ENCODE measurements at places on chromosomes 2 and 18.

DNA sequence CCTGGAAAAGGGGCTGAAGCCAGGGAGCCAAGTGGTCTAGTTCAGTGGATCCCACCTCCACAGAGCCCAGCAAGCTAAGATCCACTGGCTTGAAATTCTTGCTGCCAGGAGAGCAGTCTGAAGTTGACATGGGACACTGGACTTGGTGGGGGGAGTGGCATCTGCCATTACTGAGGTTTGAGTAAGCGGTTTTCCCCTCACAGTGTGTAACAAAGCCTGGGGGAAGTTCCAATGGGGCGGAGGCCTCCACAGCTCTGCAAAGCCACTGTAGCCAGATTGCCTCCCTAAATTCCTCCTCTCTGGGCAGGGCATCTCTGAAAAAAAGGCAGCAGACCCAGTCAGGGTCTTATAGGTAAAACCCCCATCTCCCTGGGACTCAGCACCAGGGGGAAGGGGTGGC, 144.4 kb downstream of the PTPRM start:
- DNase-seq = no peak

- DNase-seq = no peak
Measured at GRCh38 chr18:73249030-73249429, 381.2 kb upstream of the NETO1 start.

DNA sequence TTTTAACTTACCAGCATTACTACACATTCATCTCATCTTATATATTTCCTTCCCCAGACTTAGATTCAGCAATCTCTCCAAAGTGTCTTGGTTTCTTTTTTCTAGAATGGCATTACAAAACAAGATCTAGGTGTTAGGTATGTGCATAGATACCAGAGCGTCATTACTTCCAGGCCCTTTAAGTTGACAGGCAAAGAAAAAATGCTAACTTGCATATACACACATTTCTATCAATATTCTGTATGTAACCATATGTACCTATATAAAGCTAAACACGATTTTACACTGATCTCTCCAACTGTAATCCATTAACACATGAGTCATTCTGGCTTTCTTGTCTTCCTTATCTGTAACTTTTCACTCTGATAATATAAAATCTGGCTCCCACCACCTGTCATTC, 503.8 kb upstream of the NRXN1 start:
- DNase-seq = no peak

DNA sequence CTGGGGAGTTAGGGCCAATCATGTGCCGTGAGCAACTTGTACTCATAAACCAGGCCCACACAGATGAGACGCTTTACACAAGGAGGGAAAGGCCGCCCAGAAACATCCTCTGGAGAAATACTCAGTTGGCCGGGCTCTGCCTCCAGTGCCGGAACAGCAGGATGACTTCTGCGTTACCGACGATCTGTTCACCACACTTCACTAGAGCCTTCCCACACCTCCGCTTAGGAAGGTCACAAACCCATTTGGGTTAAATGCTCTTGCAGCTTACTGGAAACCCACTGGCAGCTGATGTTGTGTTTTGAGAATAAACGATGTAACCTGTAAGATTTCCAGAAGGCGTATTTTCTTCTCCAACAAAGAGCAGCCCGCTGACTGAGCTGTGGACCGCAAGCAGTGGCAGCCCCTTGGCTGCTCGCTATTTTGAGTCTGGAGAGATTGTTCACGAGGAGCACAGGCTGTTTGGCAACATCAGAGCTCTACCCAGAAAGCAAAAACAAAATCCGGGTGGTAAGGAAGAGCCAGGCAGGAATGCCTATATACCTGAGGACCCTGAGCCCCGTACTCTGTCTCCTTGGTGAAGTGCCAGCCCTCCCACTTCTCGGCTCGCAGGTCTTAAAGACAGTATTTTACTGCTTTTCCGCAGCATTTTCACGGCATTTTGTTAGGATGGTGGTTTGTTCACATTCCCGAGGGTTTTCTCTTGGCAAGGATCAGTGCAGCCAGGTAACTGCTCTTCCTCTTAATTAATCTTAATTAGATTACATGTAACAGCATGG, 44.0 kb downstream of the COLEC12 start:
- DNase-seq = no peak

DNA sequence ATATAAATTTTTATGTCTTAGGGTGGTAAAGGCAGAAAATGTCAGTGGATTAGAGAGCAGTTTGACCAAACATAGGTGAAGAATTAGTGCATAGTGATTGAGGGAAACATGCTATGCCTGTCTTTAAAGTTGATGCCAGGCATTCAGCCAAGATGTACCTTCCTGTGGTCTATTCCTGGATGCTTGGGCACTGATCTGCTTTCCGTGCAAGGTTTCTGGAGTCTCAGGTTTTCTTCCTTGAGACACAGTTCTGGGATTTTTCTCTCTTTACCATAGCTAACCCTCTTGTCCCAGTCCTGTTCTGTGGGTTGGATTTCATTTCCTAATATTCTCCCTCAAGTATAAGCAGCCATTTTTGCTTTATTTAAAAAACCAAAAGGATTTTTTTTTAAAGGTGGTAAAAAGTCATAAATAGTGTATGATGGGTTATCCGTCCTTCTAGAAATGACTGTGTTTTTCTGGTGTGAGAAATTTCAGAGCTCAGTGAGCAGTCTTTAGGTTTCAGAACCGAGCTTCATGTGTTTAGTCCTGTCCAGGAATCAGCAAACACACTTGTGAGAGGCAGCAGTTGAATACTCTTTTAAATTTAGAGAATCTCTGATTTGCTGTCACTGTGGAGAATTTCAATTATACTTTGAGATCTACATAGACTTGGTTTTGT, 43.0 kb upstream of the CYBRD1 start:
- DNase-seq = no peak

GRCh38 chr2:10460366-10460796, 12.3 kb upstream of the ODC1 start:
- DNase-seq = no peak

DNA sequence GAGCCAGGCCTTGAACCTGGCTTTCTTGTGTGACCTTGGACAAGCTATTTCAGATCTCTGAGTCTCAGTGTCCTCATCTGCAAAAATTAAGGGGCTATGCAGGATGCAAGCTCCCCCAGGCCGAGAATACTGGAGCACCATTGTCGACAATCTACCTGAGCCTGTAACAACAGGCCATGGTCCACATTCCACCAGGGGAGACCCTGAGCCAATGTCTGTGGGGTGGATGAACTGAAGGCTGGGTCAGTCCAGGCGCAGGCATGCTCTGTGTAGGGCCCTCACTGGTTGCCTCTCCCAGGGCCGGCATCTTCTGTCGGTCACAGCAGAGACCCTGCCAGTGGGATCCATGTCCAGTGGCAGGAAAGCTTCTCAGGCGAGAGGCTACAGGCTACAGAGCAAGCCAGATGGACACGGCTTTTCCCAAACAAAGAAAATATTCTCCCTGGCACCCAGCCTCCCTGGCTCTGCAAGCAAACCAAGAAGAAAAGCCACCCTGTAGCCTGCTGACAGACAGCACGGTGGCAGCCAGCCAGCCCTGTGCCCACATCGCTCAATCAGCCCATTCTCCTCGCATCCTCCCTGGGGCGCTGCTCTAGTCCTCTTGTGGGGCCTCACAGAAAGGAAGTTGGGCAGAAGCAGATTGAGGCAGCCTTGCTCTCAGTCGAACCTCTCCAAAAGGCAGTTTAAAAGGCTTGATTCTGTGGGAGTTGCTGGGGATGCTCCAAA, 48.7 kb upstream of the FZD7 start:
- DNase-seq = no peak

DNA sequence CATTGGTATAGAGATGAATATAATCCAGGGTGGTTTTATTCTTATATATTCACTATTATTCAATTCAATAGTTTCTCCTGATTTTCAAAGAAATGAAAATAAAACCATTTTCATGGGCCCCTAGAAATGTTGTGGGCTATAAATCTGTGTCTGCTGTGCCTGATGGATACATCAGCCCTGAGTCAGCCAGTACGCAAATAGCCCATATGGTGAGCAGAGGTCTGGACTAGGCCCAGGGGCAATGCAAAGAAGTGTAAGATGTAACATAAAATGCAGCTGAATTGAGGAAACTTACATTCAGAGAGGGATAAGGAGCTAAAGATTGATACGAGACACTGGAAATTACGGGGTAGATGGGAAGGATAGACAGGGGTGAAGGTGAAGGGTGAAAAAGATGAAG, 122.5 kb downstream of the MAIP1 start:
- no peak for DNase-seq
